Bronchial epithelial cell (primary cell): ENCODE measurements at places on chromosomes 5 and 9. TPM values are rescaled to one million over a fixed set of nuclear protein-coding genes. Genes with fewer than 3 reads are reported as not detected.

GRCh38 chr5:28957450-28957849, 1919.1 kb upstream of the CDH9 start:
- no peak for DNase-seq

DNA sequence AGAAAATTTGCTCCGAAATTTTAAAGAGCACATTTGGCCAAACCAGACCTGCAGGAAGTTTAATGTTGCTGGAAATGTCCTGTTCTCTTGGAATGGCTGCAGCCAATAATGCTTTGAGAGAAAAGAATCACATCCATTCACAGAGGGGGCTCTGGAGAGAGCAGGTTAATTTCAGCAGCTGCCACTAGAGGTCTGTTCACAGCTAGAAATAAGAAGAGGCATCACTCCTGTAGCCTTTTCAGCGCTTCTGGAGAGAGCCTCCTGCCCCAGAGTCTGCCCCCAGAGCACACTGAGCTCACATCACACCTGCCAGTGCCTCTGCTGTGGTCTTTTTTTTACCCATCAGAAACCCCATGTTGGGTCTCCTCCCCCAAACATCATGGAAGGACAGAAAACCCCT, 124.8 kb upstream of the RAD23B start:
- peak; percentile 26 for DNase-seq

DNA sequence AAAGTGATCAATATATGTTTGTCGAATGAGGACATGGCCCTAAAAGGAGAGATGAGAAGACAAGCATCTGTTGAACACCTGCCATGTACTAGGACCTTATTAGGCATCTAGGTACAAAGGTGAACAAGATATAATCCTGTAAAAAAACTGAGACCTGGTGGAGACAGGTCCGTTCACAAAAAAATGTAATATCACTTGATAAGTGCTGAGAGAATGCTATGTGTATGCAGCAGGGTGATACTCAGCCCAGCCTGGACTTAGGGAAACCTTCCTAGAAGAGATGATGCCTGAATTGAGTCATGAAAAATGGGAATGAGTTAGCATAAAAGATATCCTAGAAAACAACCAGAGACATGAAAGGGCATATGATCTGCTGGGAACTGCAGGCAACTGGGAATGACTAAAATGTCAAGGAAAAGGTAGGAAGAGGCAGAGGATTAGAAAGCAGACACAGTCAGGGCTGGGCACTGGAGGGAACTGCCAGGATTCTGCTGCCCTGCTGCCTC, 108.5 kb downstream of the ADRB2 start:
- DNase-seq = peak; percentile 80

DNA sequence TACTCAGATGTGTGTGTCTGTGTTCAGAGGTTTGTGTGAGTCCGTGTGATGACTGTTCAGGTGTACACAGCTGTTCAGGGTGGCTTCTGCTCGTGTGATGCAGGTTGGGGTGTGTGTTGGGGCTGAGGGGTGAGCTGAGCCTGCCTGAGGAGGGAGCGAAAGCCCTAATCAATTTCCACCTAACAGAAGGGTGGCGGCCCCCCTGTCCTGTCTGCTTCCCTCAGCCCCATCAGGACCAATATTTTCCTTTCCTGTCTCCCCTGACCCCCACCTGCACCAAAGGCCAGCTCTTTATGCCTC, 30.2 kb downstream of the LHX2 start:
- DNase-seq = no peak

DNA sequence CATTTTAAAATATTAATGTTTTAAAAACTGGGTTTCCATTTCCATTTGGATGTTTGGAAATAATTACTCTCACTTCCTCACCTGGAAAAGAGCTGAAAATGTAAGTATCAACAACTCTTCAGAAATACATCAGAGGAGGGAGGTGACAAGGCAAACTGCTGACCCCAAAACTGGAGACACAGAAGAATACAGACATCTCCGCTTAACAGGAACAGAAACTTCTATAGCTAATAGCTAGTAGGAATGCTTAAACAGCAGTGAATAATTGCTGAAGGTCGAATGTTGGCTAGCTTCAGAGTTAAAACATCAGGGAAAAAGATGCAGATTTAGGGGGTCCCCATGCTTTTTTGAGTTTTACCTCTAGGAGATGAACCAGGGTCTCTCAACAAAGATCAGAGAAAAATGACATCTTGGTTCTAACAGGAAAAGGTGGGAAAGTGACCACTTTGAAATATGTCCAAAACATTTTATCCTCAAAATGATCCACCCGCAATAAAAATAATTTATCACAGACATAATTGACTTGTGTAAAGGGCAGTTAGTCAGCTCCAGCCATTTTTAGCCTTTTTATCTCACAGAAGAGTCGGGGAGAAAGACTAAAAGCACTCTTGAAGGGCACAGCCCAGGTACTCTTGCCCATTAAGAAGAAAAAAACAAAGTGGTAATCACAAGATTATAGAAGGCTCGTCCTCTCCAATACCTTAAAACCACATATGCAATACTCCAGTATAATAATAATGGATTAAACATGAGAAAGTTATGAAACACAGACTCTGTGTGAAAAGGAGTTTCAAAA, 1474.9 kb downstream of the EFNA5 start:
- DNase-seq = no peak

GRCh38 chr9:10744669-10745068, 131.9 kb upstream of the PTPRD start:
- no peak for DNase-seq

DNA sequence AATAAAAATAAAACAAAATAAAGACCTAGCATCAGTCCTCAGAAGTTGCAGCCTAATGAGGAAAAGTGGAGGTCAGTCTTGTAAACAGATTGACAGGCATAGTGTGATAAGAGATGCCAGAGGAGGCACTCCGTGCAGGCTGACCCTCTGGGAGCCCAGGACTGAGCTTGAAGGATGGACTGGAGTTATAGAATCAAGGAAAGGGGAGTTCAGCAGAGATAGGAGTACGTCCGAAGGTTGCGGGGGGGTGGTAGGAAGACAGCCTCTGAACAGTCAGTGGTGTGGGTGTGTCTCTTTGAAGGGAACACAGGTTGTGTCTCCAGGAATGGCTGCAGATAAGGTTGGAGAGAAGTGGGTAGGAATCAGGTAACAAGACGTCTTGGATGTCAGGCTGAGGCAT, 126.1 kb upstream of the CPEB4 start:
- DNase-seq = no peak

- DNase-seq = no peak
Measured at GRCh38 chr9:76573408-76573807, 114.4 kb downstream of the GCNT1 start.

- DNase-seq = no peak
Measured at GRCh38 chr5:80837679-80838078, 122.5 kb upstream of the RASGRF2 start.

DNA sequence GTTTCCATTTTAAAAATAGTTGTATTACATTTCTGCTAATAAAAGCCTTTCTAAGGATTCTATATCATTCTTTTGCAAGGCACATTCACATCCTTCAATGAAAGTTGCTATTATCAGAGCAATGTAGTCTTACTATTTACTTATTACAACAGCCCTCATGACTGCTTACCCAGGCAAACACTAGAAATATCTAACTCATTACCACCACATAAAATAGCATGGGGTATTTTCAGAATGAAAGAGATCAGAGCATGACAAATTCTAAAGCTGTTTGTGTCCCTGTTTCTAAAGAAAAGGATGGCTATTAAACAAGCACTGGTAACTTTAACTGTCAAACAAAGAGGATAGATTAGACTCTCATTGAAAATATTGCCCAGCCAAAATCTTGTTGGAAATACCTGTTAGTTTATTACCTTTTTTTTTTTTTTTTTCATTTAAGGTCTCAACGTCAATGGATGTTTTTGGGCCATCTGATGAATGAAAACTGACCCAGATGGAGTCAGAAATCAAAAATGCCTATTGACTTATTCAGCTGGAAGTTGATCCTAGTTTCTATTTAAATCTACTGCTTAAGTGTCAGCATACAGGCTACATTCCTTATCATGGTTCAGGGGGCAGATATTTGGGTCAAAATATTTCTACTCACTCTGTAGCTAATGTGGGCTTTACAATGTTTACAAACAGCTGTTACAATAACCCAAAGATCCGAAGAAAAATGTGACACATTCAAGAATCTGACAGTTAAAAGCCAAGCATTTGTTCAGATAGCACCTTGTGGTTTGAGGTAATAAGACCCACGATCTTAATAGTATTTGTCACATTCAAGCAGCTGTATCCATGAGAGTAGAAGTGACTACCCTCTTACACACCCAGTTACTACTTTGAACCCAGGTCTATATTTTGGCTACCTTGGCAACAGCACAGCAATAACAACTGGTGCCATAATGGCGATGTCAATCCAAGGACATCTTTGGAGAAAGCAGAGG, 554.8 kb upstream of the MEF2C start:
- no peak for DNase-seq

- peak; percentile 88 for DNase-seq
Measured at GRCh38 chr9:72396247-72397091, 31.5 kb upstream of the ZFAND5 start.

Gene SLC23A1
- total RNA-seq = not detected in 2 replicates

Gene GPBP1
- 84.2 and 87.3 TPM in 2 replicates for total RNA-seq

Gene RANBP17
- 6.8 and 10.6 TPM in 2 replicates for total RNA-seq

Gene BTNL8
- not detected in 2 replicates for total RNA-seq
